ENCODE measurements at places on chromosomes 7 and 10. TPM values are rescaled to one million over a fixed set of nuclear protein-coding genes. Genes with fewer than 3 reads are reported as not detected.

The CREB5 gene
- total RNA-seq = 0.90 TPM

GRCh38 chr7:45623740-45624391, 49.7 kb downstream of the ADCY1 start:
- H3K36me3 ChIP-seq = no peaks in the 10 kb centered on the region
- no peak overlapping the region for H3K4me3 ChIP-seq
- no peaks in the 10 kb centered on the region for H3K4me1 ChIP-seq
- peak; percentile 28 for DNase-seq

GRCh38 chr10:131475803-131476202, 164.3 kb upstream of the TCERG1L start:
- peaks cover 10% of the 10 kb centered on the region for H3K4me1 ChIP-seq
- no peak for DNase-seq
- no peaks in the 10 kb centered on the region for H3K36me3 ChIP-seq

- no peaks in the 10 kb centered on the region for H3K4me1 ChIP-seq
- no peak for DNase-seq
- H3K4me3 ChIP-seq = no peak overlapping the region
- no peaks in the 10 kb centered on the region for H3K27me3 ChIP-seq
- no peaks in the 10 kb centered on the region for H3K36me3 ChIP-seq
Observed at GRCh38 chr10:49409755-49410154, 13.9 kb upstream of the DRGX start.

DNA sequence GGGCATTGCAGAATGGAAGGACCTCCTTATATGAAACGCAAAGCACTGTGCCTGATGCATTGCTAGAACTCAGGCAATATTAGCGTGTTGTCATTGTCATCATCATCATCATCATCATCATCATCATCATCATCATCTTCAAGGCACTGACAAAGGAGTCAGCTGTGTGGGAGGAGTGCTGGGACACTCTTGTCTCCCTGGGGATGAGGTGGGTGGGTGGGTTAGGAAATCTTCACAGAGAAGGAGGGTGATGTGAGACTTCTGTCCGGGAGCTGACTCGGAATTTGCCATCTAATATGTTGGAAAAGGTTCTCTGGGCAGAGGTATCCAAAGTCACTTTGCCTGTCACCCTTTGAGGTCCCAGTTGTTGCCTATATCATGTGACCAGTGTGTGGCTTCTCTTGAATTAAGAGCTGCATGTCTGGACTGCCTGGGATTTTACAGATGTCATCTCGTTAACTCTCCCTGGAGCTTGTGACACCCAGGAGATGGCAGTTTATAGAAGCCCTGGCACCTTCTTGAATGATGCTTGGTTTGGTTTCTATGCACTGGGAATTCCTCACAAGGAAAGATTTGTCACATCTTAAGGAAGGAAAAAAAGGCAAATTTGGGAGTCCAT, 7.1 kb downstream of the HTRA1 start:
- H3K4me1 ChIP-seq = no peaks in the 10 kb centered on the region
- H3K36me3 ChIP-seq = no peaks in the 10 kb centered on the region
- no peak overlapping the region for H3K27ac ChIP-seq
- no peaks in the 10 kb centered on the region for H3K27me3 ChIP-seq
- H3K4me3 ChIP-seq = no peak overlapping the region
- no peak for DNase-seq

- no peaks in the 10 kb centered on the region for H3K27me3 ChIP-seq
- no peak overlapping the region for H3K27ac ChIP-seq
- no peaks in the 10 kb centered on the region for H3K36me3 ChIP-seq
- H3K4me1 ChIP-seq = no peaks in the 10 kb centered on the region
Observed at GRCh38 chr7:158924956-158925355, 68.6 kb downstream of the DYNC2I1 start.
